Activated CD4-positive, alpha-beta T cell treated with anti-CD3 and anti-CD28 coated beads, Interleukin-2, Interleukin-6, amounts not matched to agents 100 ng/mL and 50 ng/mL, durations not matched to agents 16 hours and 8 hours (primary cell): ENCODE measurements at places on chromosomes 7 and 10.

DNA sequence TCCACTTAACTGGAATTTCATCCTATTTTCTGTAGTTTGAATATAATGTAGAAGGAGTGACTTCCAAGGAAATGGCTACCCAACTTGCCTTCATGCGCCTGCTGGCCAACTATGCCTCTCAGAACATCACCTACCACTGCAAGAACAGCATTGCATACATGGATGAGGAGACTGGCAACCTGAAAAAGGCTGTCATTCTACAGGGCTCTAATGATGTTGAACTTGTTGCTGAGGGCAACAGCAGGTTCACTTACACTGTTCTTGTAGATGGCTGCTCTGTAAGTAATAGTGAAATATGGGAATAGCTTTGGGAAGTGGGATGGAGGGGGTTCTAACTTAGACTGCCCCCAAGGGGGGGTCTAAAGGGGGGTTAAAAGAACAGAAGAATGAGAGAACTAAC lies 34.5 kb downstream of the COL1A2 start:
- DNase-seq = no peak

DNA sequence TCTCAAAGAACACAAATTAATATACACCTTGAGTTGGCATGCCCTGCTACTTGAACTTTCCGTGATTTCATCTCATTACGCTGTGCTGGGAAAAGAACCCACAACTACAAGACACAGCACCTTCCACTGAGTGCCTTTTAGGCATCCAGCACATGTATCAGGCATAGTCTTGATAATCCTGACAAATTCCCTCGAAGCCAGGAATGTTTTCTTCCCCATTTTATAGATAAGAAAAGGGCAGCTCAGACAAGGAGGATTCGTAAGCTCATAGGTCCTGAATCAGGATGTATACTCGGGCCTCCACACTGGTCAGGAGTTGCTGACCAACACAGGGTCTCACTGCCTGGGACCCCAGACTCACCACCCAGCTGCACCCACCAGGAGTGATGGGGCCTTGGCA lies 368.6 kb downstream of the TNS3 start:
- DNase-seq = no peak

- no peak for DNase-seq
Observed at GRCh38 chr10:91596825-91597196, 36.1 kb downstream of the PPP1R3C start.

- DNase-seq = no peak
Observed at GRCh38 chr10:107054469-107055156, 109.9 kb downstream of the SORCS1 start.

GRCh38 chr7:137652721-137653120 lies 194.1 kb downstream of the DGKI start:
- no peak for DNase-seq

GRCh38 chr10:98423691-98424120 lies 8.7 kb upstream of the PYROXD2 start:
- no peak for DNase-seq

DNA sequence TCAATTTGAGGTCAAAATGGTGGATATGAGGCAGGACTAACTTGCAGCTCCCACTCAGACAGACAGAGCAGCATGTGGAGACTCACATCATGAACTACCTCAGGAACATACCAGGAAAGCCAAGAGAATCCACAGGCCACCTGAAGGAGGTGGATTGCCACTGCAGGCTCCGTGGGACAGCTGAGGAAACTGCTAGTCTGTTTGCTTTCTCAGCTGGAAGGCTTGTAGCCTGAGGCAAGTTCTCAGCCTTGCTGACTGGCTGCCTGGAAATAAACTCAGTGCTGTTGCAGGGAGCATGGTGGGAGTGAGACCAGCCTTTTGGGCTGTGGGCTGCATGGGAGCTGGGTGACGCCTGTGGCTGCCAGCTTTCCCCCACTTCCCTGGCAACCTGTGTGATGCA lies 202.9 kb downstream of the ZNF248 start:
- DNase-seq = no peak

DNA sequence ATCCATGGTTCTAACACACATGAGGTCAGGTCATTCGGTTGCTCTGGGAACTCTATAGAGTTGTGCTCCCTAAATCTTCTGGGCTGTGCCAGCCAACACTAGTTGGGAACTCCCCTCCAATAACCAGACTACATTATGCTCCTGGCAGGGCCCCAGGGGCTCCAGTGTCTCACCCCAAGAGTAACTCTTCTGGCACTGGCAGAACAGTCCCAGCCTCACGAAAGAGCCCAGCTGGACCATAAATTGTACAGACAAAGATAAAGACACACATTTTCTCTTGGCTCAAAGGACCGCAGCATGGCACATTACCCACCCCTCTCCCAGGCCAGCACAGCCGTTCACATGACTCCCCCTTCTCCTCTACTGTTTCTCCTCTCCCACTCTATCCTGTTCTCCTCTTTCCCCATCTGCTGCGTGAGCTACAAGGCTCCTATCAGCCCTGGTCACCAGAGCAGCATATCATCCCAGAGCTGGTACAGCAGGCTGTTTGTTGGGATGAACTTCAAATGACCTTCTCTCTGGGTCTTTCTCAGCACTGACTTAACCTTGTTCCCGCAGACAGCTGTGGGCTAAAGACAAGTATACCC lies 230.6 kb downstream of the PLXNA4 start:
- no peak for DNase-seq

- no peak for DNase-seq
Observed at GRCh38 chr7:132830941-132831340, 250.9 kb downstream of the CHCHD3 start.

GRCh38 chr10:58318346-58318745 lies 16.5 kb upstream of the UBE2D1 start:
- no peak for DNase-seq
